ENCODE measurements at places on chromosomes 11 and 22.
A peak's percentile ranks its signal among the peaks of the same experiment; 100 is the strongest.

DNA sequence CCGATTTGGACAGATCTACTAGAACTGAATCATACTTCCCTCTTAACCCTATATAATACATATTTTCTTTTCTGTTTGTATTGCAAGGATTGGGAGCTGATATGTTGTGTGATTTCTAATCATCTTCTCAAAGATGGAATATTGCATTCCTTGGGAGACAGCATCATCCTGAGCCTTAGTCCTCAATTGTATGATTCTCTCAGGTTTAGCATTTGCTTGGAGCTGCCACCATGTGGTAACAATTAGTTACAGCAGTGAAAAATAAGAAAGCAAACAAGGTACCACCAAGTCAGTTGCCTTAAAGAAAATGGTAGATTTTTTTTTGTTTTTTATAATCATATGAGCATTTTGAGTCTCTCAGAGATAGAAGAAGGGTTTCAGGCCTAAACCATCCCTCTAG, 11.9 kb downstream of the SNX19 start:
- DNase-seq, result no peak

DNA sequence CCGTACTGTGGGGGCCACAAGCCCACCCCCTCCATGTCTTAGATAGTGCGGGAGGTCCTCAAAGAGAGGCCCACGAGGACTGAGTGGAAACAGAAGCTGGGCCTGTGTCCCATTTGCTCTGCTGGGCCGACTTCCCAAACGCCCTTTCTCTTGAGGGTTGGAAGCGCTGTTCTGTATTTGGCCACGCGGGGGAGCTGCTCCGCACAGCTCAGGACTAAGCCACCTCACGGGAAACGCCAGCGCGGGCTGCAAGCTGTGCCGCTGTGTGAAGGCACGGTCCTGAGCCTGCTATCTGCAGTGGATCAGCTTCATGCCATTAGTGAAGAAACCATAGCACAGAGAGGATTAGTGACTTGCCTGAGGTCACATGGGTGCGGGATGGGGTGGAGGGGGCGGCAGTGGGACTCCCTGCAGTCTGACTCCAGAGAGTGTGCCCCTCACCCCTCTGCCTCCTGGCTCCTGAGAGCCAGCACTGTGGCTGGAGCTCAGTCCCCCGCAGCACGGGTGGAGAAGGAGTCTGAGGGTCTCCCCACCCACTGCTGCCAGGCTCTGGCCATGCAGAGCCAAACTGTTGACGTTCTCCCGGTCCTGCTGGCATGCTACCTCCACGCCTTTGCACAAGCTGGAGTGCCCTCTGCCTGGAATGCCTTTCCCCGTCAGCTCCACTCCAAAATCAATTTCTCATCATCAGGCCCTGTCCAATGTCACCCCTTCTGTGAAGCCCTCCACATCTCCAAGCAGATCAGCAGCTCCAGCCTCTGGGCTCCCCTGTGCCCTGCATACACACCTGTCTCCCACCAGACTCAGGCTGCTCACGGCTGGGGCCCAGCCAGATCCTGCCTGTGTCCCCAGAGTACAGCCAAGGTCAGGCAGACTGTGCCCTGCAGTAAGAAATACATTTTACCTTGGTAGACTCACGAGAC, 51.5 kb upstream of the LRRC32 start:
- peak; percentile 68 for DNase-seq

- no peak for DNase-seq
These were observed 33.0 kb downstream of the PRR5L start for GRCh38 chr11:36328966-36329673.

DNA sequence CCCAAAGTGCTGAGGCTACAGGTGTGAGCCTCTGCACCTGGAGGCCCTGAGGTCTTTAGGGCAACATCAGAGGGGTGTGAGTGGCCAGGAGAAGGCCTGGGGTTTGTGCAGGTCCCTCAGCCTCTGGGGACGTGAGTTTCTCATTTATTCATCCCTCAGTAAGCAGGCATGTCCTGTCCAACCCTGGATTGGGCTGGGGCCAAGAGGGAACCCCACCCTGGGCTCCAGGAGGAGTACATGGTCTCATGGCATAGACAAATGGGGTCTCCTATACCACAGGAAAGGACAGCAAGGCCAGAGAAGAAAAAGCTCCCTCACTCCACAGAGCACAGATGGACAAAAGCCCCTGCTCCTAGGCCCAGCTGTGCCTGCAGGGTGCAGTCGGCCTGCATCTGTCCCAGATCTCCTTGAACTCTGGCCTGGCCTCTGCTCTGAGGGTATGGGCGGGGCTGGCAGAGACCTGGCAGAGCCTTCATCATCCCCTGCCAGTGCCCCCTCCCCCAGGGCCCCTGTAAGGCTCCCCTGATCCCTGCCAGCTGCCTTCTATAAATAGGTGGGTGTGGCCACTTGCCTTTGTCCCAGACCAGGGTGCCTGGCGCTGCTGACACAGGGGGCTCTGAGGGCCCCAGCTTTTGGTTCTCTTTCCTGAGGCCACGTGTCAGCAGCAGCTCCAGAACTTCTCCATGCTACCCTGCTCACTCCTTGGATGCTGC, 34.6 kb downstream of the A4GALT start:
- no peak for DNase-seq

DNA sequence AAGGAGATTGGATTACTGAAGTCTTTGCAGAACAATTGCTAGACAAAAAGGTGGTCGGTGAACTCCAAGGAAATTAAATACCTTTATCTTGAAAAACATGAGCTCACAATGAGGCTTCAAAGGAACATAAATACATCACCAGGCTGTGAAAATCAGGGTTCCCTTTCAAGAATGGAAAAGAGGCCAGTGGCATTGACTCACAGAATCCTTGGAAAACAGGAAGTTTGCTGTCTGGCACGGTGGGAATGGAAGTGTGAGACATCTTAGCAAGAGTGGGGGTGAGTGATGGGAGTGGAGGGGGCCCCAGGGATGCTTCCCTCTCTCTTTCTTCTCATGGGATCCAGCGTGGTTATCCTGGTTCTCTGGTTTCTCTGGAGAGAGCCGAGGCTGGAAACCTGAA, 48.9 kb upstream of the TBCEL start:
- DNase-seq, result no peak

GRCh38 chr11:1382831-1383607, 6.7 kb upstream of the BRSK2 start:
- DNase-seq, result peak; percentile 66

GRCh38 chr11:46696212-46696558, 4.2 kb downstream of the ARHGAP1 start:
- peak; percentile 4 for DNase-seq

DNA sequence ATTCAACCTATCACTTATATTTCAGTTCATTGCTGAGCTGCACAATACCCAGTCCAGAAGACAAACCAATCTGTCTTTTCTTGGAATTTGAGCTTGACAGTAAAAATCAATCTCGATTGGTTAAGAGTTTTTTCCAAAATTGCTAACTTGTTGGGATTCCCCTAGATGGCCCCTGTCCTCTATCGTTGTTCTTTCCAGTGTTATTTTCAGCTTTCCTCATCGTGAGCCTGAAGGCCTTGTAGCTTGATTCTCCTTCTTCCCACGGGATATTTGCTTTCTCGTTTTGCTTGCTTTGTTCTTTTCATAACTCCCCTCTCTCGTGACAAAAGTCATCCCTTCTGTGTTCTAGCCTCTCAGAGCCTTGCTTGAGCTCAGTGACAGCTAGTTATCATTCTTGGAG, 3.1 kb downstream of the OR8B8 start:
- no peak for DNase-seq

DNA sequence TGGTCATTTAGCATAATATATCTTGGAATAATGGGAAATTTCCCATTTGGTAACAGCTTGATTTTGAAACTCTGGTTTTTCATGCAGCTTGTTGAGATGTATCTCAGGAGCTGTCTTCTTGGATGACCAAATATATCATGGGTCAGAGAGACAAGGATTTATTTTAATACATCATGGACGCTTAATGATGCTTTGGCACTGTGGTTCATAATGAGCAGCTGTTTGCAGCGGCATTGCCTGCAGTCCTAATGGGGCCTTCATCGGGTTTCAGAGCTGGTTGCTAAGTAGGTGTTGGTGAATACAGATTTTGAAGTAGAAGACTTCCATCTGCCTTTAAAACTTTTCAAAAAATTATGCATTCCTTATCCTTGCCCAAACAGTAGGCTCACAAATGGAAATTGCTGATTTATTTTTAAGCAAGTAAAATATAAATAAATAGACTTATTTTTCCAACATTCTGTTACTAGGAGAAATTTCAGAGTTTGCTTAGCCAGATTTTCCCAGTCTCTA, 389.5 kb upstream of the FAT3 start:
- no peak for DNase-seq

- no peak for DNase-seq
These were observed 49.7 kb downstream of the C11orf96 start for GRCh38 chr11:43992183-43992582.

DNA sequence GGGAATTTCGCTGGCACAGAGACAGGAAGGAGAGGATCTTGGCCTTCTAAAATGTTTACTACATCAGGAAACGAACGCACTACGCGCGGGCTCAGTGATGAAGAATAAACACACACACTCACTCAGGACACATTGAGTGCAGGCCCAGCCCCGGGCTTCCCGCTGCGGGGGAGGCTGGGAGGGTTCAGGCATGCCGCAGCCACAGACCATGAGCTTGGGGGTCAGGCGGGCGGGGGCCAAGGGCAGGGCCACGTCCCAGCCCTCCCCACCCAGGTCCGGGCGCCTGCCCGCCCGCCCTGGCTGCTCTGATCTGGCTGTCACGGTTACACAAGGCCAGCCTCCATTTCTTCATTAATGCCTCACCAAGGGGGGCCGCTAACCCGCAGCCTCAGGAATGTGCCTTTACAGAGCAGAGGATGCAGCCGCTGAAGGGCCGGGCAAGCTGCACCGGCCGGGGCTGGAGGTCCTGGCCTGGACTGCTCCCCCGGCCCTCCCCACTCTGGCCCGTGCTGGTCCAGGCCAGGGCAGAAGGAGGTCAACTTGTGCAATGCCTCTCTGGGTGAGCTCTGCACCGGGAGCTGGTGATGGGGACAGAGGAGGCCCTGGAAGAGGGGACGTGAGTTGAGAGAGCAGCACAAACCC, 41.7 kb downstream of the IGF2 start:
- no peak for DNase-seq

DNA sequence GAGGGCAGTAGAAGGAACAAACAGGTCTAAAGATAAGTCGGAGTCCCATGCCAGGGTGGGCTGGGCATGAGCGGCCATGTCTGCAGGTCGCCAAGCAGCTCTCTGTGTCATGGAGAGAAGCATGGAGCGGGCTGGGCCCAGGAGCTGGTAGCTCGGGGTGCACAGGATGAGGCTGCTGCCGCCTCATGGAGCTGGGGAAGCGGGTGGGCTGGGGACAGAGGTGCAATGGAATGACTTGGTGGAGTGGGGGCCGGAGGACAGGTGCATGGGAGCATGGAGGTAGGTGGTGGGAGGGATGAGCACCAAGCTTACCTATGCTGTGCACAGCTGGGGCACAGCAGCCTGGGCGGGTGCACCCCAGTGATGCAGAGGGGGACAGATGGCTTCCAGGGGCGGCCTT, 3.6 kb downstream of the NRXN2 start:
- no peak for DNase-seq

DNA sequence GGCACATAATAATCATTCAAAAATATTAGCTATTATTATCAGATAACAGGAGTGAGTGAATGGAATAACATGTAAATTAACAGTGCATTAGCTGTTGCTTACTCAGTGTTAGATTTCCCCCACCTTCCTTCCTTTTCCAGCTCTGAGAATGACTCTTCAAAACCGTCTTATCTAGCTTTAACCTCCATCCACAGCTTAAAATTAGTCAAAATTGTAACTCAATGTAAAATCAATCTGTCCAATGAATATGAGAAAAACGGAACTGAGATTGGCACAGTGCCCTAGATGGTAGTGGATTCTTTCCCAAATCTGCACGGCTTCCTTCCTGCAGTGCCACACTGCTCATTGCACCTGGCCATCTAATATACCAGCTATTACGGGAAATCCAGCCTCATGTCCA, 156.8 kb upstream of the BDNF start:
- no peak for DNase-seq

- no peak for DNase-seq
These were observed 82.1 kb downstream of the PPP6R3 start for GRCh38 chr11:68542617-68543016.

GRCh38 chr22:17120711-17121232, 388 bp downstream of the TMEM121B start:
- no peak for DNase-seq

- DNase-seq, result no peak
These were observed 202.6 kb upstream of the TMEM45B start for GRCh38 chr11:129613071-129613470.

- DNase-seq, result no peak
These were observed 53.2 kb downstream of the CHRDL2 start for GRCh38 chr11:74678041-74678440.

DNA sequence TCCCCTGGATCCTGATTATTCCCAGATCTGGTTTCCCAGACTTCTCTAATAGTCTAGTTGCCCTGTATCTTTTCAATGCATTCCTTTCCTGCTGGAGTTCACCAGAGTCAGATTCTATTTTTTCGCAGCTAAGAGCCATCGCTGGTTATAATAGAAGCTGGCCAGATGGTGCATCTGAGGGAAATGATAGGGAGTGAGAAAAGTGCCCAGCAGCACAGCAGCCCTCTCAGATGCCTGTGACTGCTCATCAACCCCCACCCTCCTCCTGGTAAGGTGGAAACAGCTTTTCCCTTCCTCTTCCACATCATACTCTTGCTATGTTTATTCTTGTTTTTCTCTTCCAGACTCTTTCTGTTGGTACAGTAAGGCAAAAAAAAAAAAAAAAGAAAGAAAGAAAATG, 12.8 kb downstream of the OR8A1 start:
- no peak for DNase-seq

- DNase-seq, result no peak
These were observed 23.8 kb upstream of the PARVA start for GRCh38 chr11:12353534-12353933.

DNA sequence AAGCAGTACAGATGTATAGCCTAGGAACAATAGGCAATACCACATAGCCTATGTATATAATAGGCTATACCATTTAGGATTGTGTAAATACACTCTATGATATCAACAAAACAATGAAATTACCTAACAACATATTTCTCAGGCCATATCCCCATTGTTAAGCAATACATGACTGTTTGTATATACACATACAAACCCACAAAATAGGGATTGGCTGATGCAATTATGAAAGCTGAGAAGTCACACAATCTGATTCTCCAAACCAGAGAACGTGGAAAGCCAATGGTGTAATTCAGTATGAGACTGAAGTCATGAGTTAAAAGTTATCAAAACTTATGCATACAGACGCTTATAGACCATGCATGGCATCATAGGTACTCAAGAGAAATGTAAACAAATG, 700.1 kb upstream of the RAG2 start:
- no peak for DNase-seq

GRCh38 chr11:74085542-74085892, 76.6 kb upstream of the UCP3 start:
- no peak for DNase-seq

GRCh38 chr22:42719656-42720262, 911 bp downstream of the A4GALT start:
- no peak for DNase-seq

- no peak for DNase-seq
These were observed 117.4 kb upstream of the BID start for GRCh38 chr22:17891481-17892167.

- no peak for DNase-seq
These were observed 11.5 kb downstream of the BMAL1 start for GRCh38 chr11:13289081-13289480.

GRCh38 chr11:71977743-71978418, 20.8 kb upstream of the IL18BP start:
- peak; percentile 25 for DNase-seq

All from NCI-H1105 (cell line).